ENCODE measurements at places on chromosomes 3 and 15.

DNA sequence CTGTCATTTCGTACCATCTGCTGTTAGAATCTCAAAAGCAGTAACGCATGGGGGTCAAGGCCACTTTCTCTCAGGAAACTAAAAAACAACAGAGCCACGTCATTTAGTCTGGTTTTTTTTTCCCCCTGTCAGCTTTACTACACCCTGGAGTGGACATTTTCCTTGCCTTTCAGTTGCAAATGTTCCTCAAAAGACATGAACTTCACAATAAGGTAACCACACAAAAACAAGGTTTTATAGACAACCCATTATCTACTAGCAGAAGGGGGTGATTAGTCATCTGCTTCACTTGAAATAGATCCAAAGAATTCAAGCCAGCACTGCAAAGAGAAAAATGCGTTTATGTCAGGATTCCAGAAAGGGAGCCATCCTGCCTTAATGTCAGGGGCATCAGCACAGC lies 171.8 kb upstream of the CDIN1 start:
- no peaks in the 10 kb centered on the region for H3K36me3 ChIP-seq
- no peaks in the 10 kb centered on the region for H3K4me1 ChIP-seq
- H3K4me3 ChIP-seq: no peak overlapping the region
- H3K27ac ChIP-seq: no peak overlapping the region

DNA sequence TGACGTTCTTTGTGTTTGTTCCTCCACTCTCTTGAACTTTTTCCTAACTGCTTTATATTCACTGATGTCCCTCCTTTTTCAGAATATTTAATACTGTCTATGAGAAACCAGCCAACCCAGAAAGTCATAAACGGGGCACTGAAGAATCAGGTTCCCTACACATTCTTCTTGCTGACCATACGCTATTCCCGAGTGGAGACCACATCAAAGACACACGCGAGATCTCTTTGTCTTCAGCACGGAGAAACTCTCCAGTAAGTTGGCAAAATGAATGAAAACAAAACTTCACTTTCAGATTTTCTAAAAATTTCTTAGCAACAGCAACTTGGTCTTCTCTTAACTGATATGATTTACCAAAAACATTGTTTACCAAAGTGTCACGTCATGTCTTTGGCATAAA lies 22.6 kb downstream of the FAM174B start:
- no peak overlapping the region for H3K4me3 ChIP-seq
- H3K36me3 ChIP-seq: no peaks in the 10 kb centered on the region
- peaks cover 40% of the 10 kb centered on the region for H3K27me3 ChIP-seq
- H3K4me1 ChIP-seq: peaks cover 7% of the 10 kb centered on the region

- DNase-seq: no peak
- H3K4me1 ChIP-seq: no peaks in the 10 kb centered on the region
- peaks cover 45% of the 10 kb centered on the region for H3K27me3 ChIP-seq
- H3K36me3 ChIP-seq: peaks cover 2% of the 10 kb centered on the region
- no peak overlapping the region for H3K4me3 ChIP-seq
Observed at GRCh38 chr3:37626736-37627565, 234.7 kb upstream of the CTDSPL start.

DNA sequence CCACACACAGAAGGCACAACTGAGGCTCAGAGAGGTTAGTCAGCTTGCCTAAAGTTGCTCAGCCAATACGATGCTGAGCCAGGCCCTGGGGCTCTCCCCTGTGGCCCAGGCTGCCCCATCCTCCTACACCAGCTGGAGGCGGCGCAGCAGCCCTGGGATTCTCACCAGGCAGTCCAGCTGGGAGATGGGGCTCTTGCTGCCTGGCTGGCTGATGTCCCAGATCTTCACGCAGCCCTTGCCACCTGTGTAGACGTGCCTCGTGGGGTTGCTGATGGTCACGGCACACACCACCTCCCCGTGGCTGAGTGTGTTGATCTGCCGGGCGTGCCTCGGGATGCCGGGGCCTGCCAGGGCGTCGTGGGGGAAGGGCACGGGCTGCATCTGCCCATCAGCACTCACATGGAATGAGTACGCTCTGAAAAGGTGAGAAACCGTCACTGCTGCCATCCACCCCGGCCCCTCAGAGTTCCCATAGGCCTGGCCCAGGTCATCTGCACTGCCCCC lies 42.8 kb downstream of the TLE3 start:
- H3K36me3 ChIP-seq: peaks cover 17% of the 10 kb centered on the region
- no peak overlapping the region for H3K4me3 ChIP-seq
- H3K4me1 ChIP-seq: peaks cover 14% of the 10 kb centered on the region
- DNase-seq: no peak
- peak overlapping the region; percentile 51 for H3K27ac ChIP-seq

DNA sequence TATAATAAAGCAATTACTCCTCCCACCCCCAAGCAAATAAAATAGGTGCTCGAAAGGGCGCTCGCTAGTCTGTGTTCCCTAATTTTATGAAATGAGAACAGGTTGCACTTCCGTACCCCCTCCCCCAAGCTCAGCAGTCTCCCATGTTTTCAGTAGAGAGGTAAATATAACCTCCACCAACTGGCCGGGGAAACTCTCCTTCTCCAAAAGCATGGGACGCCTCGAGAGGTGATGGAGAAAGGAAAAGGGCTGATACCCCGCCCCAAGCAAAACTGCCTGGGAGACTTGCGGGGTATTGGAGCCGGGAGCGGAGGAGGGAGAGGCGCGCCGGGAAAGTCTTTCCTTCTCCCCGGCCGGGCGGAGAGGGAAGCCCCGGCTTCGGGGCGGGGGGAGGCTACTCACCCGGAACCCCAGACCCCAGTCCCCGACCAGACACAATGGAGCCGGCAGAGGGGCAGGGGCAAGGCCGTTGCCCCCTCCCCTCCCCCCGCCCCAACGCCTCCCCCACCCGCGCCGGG lies 605 bp downstream of the DCUN1D1 start:
- H3K27me3 ChIP-seq: no peaks in the 10 kb centered on the region
- DNase-seq: peak; percentile 29
- peak overlapping the region; percentile 89 for H3K27ac ChIP-seq
- H3K36me3 ChIP-seq: no peaks in the 10 kb centered on the region
- H3K4me1 ChIP-seq: peaks cover 32% of the 10 kb centered on the region
- no peak overlapping the region for H3K4me3 ChIP-seq

DNA sequence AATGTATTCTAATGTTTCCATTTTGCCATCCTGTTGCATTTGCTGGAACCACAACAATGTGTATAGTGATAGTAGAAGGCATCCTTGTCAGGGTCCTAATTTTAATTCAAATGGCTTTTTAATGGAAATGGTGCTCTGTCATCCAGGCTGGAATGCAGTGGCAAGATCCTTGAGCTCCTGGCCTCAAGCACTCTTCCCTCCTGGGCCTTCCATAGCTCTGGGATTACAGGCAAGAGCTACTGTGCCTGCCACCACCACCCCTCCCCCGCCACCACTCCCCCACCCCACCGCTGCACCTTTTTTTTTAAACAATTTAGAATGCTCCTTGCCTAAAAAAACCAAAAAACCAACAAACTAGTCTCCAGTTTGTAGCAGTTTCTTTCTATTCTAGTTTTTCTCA lies 15.2 kb upstream of the IQCF6 start:
- H3K27me3 ChIP-seq: peaks cover 12% of the 10 kb centered on the region
- H3K36me3 ChIP-seq: peaks cover 2% of the 10 kb centered on the region
- H3K4me3 ChIP-seq: no peak overlapping the region
- peaks cover 19% of the 10 kb centered on the region for H3K4me1 ChIP-seq
- DNase-seq: no peak
- H3K27ac ChIP-seq: no peak overlapping the region

- no peaks in the 10 kb centered on the region for H3K27me3 ChIP-seq
- no peaks in the 10 kb centered on the region for H3K4me1 ChIP-seq
- no peak for DNase-seq
- H3K4me3 ChIP-seq: no peak overlapping the region
- H3K27ac ChIP-seq: no peak overlapping the region
Observed at GRCh38 chr3:82294609-82295008, 533.2 kb upstream of the GBE1 start.

DNA sequence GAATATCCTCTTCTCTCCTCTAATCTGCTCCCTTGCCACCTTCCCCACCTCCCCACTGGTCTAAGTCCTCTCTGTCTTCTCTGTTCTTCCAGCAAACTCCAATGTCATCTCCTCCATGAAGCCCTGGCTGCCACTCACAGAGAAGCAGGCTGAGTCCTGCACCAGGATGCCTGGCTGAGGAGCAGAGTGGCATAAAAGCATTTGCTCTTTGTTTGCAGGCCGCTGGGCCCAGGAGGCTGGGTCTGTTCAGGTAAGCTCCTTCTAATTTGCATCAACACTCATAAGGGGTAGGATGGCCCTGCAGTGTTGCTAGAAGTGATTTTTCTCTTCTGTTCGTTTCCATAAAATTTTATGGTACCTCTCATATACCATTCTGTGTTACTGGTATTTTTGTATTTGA lies 43.2 kb upstream of the KLHL25 start:
- no peak for DNase-seq
- no peak overlapping the region for H3K4me3 ChIP-seq
- H3K27ac ChIP-seq: no peak overlapping the region
- peaks cover 8% of the 10 kb centered on the region for H3K27me3 ChIP-seq
- peaks cover 5% of the 10 kb centered on the region for H3K4me1 ChIP-seq

DNA sequence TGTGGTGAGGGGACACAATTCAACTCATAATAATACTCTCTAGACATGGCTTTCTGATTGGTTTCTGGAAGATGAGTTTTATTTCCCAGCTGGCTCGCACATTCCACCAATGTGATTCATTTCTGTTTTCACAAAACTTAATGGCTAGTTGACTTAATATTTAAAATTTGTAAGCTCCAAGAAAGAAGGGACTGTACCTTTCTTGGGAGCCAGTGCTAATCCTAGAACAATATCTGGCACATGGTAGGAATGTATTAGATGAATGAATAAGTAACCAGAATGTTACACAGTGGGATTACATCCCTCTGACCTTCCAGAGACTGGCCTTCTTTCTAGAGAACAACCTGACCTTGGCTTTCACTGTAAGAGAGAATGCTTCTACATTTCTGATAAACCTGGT lies 262.8 kb downstream of the RORA start:
- no peak for DNase-seq
- peaks cover 27% of the 10 kb centered on the region for H3K27me3 ChIP-seq
- no peak overlapping the region for H3K27ac ChIP-seq
- H3K4me3 ChIP-seq: no peak overlapping the region

GRCh38 chr3:46986055-46986730 lies 6.7 kb downstream of the NBEAL2 start:
- peaks cover 74% of the 10 kb centered on the region for H3K4me1 ChIP-seq
- H3K36me3 ChIP-seq: peaks cover 10% of the 10 kb centered on the region
- DNase-seq: no peak
- no peaks in the 10 kb centered on the region for H3K27me3 ChIP-seq
- H3K4me3 ChIP-seq: peak overlapping the region; percentile 86

GRCh38 chr3:26624209-26624765 lies 1.7 kb downstream of the LRRC3B start:
- peaks cover 51% of the 10 kb centered on the region for H3K27me3 ChIP-seq
- no peak overlapping the region for H3K27ac ChIP-seq
- H3K4me3 ChIP-seq: no peak overlapping the region
- H3K36me3 ChIP-seq: no peaks in the 10 kb centered on the region

- H3K4me3 ChIP-seq: no peak overlapping the region
- peaks cover 16% of the 10 kb centered on the region for H3K4me1 ChIP-seq
- no peak overlapping the region for H3K27ac ChIP-seq
- H3K36me3 ChIP-seq: peaks cover 2% of the 10 kb centered on the region
- H3K27me3 ChIP-seq: peaks cover 20% of the 10 kb centered on the region
Observed at GRCh38 chr3:45120359-45121158, 25.6 kb downstream of the CDCP1 start.

DNA sequence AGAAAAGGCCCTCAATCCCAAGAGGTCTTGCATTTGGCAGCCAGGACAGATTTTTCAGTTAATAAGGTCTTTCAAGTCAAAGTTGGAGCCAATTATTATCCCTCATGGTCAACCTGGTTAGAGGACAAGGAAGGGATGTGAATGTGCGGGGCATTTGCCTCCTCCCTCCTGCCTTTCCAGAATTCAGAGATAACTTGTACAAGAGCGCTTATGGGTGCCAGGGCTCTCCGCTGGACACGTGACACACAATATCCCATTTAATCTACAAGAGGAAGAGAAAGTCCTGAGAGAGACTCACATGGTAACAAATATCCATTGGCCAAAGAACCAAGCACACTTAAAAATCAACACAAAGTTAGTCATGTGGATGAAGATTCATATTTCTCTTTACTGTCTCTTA lies 78.5 kb upstream of the ST8SIA2 start:
- H3K4me3 ChIP-seq: no peak overlapping the region
- no peak for DNase-seq
- H3K36me3 ChIP-seq: no peaks in the 10 kb centered on the region
- no peak overlapping the region for H3K27ac ChIP-seq

- H3K36me3 ChIP-seq: no peaks in the 10 kb centered on the region
- no peak for DNase-seq
- no peaks in the 10 kb centered on the region for H3K27me3 ChIP-seq
Observed at GRCh38 chr3:84600703-84601225, 358.0 kb upstream of the CADM2 start.

DNA sequence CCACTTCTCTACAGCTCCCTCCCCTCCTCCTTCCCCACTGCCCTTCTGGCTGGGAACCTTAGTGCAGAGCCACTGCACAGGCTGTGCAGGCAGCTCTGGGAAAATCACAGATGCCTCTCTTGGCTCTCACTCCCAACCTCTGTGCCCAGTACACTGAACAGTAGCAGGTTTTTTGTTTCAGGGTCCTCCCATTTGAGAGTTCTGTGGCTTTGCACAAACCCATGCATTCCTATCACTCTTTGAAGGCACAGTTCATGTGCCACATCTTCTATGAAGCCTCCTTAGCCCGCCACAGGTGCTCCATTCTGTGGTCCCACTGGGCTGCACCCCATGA lies 103.9 kb downstream of the SNRK start:
- peak overlapping the region; percentile 85 for H3K27ac ChIP-seq
- DNase-seq: no peak
- no peak overlapping the region for H3K4me3 ChIP-seq
- no peaks in the 10 kb centered on the region for H3K27me3 ChIP-seq
- no peaks in the 10 kb centered on the region for H3K36me3 ChIP-seq

- H3K27me3 ChIP-seq: no peaks in the 10 kb centered on the region
- peaks cover 5% of the 10 kb centered on the region for H3K36me3 ChIP-seq
- peaks cover 33% of the 10 kb centered on the region for H3K4me1 ChIP-seq
- H3K27ac ChIP-seq: peak within 1 kb of the TSS; percentile 96
- H3K4me3 ChIP-seq: peak within 1 kb of the TSS; percentile 96
Observed at GRCh38 chr3:184186184-184186901, at the start of gene ABCF3. Gene ABCF3 (plus strand): TSS chr3:184186199. CDS start chr3:184186208, 9 bp downstream.

GRCh38 chr15:92631721-92632120 lies 23.9 kb downstream of the FAM174B start:
- H3K4me3 ChIP-seq: no peak overlapping the region
- H3K36me3 ChIP-seq: no peaks in the 10 kb centered on the region
- peaks cover 3% of the 10 kb centered on the region for H3K4me1 ChIP-seq
- no peak overlapping the region for H3K27ac ChIP-seq
- H3K27me3 ChIP-seq: peaks cover 36% of the 10 kb centered on the region
- no peak for DNase-seq

- DNase-seq: no peak
- H3K4me1 ChIP-seq: no peaks in the 10 kb centered on the region
- H3K4me3 ChIP-seq: no peak overlapping the region
- no peak overlapping the region for H3K27ac ChIP-seq
Observed at GRCh38 chr3:97658668-97659285, 105.8 kb upstream of the ARL6 start.

Data from T-helper 17 cell (primary cell).